ENCODE measurements at places on chromosomes 2 and 18. TPM values are rescaled to one million over a fixed set of nuclear protein-coding genes. Genes with fewer than 3 reads are reported as not detected.

Gene RNF149
- polyA plus RNA-seq: 18.8 TPM

Gene REV1
- polyA plus RNA-seq: 24.2 TPM

Gene IFIH1
- polyA plus RNA-seq: 2.2 TPM

Gene RFX8
- polyA plus RNA-seq: 2.3 TPM

Gene VWA3B
- not detected for polyA plus RNA-seq

Gene DSG1
- not detected for polyA plus RNA-seq

Gene UXS1
- polyA plus RNA-seq: 53.2 TPM

Gene UGT1A3
- not detected for polyA plus RNA-seq

Gene MC4R
- polyA plus RNA-seq: 0.06 TPM

Gene ANKRD29
- 0.12 TPM for polyA plus RNA-seq

Gene CLHC1
- polyA plus RNA-seq: 14.4 TPM

Gene SEPTIN10
- polyA plus RNA-seq: 105 TPM

Gene CNGA3
- not detected for polyA plus RNA-seq

Gene SATB2
- 5.3 TPM for polyA plus RNA-seq

Gene FKBP1B
- polyA plus RNA-seq: 19.7 TPM

Gene STPG4
- polyA plus RNA-seq: 0.14 TPM

Gene TMX3
- polyA plus RNA-seq: 59.6 TPM

Gene ZAP70
- not detected for polyA plus RNA-seq

Gene CDH19
- not detected for polyA plus RNA-seq

Gene CYBRD1
- 115 TPM for polyA plus RNA-seq

Gene NYAP2
- polyA plus RNA-seq: not detected

Gene VPS4B
- 26.4 TPM for polyA plus RNA-seq

Gene CMPK2
- polyA plus RNA-seq: not detected

Gene UGT1A7
- polyA plus RNA-seq: 0.04 TPM

Gene ALLC
- polyA plus RNA-seq: not detected

Gene STARD6
- polyA plus RNA-seq: not detected

Gene DNER
- polyA plus RNA-seq: not detected

Gene CD8B2
- not detected for polyA plus RNA-seq

Gene ANKRD30BL
- not detected for polyA plus RNA-seq

Gene NR4A2
- 1.0 TPM for polyA plus RNA-seq

Gene CYP1B1
- 7.8 TPM for polyA plus RNA-seq

Gene RAB27B
- 1.4 TPM for polyA plus RNA-seq

Gene CRYGC
- polyA plus RNA-seq: not detected

Gene IL1F10
- polyA plus RNA-seq: not detected

Gene CD207
- polyA plus RNA-seq: not detected

Gene OLA1
- 101 TPM for polyA plus RNA-seq

Gene DOCK10
- polyA plus RNA-seq: 53.0 TPM
